Esophagus squamous epithelium (tissue), 5 donors: ENCODE measurements at places on chromosomes 6 and 20.

DNA sequence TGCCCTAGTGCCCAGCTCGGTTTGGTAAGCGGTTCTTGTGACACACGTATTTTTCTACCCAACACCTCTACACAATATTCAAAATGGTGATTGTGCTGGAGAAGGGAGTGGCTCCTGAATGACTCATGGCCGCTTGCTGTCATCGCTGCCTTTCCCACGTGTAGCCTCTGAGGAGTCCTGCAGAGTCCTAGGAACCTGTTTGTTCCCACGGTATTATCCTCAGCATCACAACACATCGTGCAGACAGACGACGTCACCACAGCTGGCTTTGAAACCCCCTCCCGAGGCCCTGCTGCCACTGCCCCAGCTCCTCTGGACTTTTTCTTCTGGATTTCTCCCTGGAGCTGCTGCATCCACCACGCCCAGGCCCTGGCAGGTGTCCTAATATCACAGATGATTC is 353.5 kb downstream of the SMOC2 start:
- no peak for DNase-seq

GRCh38 chr20:15807271-15807670 is 766.0 kb downstream of the KIF16B start:
- no peak for DNase-seq

DNA sequence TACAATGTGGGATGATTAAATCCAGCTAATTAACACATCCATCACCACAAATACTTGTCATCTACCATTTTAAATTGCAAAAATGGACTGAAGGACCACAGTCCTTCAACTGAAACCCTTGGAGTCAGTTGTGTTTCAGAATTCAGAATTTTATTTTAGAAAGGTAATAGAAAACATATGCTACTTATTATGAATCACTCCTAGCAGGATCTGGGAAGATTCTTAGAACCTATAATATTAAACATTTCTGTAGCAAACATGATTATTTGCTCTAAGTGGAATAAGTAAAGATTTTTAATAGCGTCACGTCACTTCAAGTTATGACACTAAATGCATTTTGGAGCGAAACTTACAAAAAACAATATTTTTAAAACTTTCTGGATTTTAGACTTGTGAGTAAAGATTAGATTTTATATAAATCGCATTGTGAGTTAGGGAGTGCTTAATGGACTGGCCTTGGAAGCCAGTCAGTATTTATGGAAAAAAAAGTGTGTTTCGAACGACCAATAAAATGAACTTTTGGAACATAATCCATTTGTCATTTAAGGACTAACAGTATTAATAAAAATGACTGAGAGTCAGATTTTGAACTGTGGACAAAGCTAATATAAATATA is 71.8 kb upstream of the PHACTR2 start:
- DNase-seq: no peak

DNA sequence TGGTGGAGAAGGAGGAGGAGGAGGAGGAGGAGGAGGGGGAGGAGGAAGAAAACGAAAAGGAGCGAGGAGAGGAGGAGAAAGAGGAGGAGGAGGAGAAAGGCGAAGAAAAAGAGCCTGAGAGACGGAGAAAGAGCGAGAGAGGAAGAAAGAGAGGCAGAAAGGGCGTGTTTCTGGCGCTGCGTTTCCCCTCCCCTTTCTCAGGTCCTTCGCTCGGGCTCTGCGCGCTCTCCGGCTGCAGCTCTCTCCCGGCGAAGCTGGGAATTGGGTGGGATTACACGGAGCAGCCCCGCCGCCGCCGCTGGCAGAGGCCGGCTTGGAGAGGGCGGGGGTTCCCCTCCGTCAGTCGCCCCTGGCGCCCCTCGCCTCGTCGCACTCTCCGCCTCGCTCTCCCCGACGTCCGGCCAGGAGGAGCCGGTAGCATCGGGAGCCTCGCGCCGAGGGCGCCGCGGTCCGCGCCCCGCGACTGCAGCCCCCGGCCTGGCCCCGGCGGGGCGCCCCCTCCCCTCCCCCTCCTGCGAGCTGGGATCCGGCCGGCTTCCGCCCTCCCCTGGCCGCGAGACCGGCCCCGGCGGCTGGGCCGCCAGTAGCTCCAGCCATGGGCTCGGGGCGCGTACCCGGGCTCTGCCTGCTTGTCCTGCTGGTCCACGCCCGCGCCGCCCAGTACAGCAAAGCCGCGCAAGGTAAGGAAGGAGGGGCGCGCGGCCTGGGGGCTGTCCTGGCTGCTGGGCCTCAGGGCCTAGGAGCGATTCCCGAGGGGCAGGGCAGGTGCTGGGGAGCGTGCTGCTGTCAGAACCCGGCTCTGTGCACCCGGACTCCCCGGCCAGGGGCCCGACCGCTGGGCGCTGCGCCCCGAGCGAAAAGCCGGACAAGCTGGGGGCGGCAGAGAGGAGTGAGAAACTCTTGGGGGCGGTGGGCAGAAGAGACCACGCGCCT is at the start of gene SCUBE3:
SCUBE3 (plus strand) TSS at position 133 of the 933 bp plus-strand sequence; CDS start at position 596, 463 bp downstream.
- no peak for DNase-seq

DNA sequence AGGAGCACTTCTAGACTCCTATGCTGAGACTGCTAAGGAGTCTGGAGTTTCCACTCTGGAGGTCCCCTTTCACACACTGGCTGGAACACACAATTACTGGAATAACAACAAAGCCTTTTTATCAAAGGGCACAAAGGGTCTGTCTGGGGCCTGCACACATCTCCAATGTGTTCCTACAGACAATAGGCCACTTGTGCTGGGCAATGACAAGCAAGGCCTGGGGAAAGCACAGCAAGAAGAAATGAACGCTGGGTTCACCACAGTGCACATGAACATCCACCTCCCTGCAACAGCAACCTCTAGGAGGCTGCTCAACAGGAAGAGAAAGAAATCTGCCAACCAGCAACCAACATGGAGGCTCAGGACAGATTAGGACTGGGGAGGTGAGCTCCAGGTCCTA is 43.9 kb downstream of the TRPC4AP start:
- DNase-seq: no peak

DNA sequence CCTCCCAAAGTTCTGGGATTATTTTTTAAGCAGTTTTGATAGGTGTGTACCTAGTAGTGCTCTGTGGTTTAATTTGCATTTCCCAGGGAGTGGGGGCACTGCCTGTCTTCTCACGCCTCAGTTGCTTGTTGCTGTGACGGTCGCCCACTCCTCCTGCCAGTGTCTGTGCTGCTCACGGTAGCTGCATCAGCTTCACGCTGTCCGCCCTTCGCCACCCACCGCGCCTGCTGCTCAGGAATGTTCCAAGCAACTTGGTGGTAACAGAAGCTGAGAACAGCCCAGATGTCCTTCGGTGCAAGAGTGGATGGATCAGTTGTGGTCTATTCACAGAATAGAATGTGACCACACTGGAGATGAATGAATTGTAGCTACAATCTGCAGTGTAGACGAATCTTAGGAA is 22.9 kb downstream of the DNAJC5 start:
- DNase-seq: no peak

DNA sequence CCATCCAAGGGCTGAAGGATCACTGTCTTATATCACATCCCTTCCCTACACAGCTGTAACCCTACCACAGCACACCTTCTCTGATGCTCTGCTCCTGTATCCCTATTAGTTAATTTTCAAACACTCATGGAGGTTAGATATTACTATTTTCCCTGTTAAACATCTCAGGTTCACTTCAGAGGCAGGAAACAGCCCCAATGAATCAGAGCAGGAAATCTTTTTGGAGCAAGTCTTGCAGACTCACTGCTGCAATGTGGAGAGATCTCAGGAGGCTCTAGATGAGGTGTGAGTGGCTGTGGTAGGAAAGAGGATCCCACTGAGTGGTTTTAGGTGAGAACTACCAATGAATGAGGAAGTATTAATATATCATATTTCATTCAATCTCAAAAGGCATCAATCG is 19.7 kb upstream of the HTR1B start:
- no peak for DNase-seq

GRCh38 chr6:78251931-78252330 is 599.1 kb downstream of the MEI4 start:
- DNase-seq: no peak

- DNase-seq: no peak
Observed at GRCh38 chr20:36308986-36309385, 2.8 kb downstream of the DLGAP4 start.
